ENCODE measurements at places on chromosomes 1 and 21. TPM values are rescaled to one million over a fixed set of nuclear protein-coding genes. Genes with fewer than 3 reads are reported as not detected.

Gene SAMD13
- total RNA-seq, result 0.77 TPM

Gene ITGB2
- total RNA-seq, result 0.56 TPM

Gene CLDN17
- total RNA-seq, result not detected

Gene ZCCHC17
- 55.2 TPM for total RNA-seq

Gene SLAMF6
- total RNA-seq, result not detected

Gene RGS5
- 388 TPM for total RNA-seq
